ENCODE measurements at places on chromosomes 1 and 21.

DNA sequence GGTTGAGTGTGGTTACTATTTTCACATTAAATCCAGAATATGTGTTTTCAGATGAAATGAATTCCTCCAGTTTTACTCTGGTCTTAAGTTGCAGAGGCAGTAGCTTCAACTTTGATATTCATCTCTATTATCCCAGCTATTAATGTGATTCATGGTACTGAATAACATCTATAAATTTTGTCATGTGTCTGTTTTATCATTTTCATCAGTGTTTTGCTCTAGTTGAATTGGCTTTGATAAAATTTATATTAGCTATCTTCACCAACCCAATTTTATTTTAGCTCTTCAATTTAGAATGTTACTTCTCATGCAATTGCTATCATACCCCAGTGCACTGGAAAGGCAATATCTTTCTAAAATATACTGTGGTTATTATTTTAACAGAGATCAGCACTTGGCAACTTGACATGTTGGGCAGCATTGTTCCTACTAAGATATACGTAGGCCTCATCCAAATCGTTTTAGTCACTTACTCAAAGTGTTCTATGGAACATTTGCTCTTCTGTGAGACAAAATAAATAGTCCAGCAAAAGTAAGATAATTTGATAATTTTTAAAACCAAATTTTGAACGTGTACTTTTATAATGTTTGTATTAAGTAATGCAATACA is 184.3 kb downstream of the NCAM2 start:
- no peak for DNase-seq

DNA sequence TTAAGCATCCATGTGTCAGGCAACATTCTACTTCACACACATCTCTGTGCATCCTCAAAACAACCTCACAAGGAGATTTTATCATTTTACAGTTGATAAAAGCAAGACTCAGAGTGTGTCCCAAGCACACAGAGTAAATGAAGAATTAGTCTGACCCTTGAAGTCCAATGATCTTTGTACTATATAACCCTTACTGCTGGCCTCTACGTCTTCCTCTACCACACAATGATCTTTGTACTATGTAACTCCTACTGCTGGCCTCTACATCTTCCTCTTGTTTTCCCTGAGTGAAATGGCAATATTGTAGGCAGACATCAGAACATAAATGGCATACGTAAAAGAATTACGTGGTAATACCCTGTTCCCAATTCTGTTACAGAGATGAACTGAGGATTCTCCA is 55.3 kb downstream of the AHCTF1 start:
- DNase-seq = no peak

- no peak for DNase-seq
Observed at GRCh38 chr1:162629077-162629627, 3.1 kb upstream of the DDR2 start.

GRCh38 chr1:184072376-184072775 is 20.8 kb downstream of the TSEN15 start:
- no peak for DNase-seq

GRCh38 chr1:238779716-238780115 is 606.7 kb upstream of the CHRM3 start:
- no peak for DNase-seq

- DNase-seq = no peak
Observed at GRCh38 chr1:235851939-235852338, 14.8 kb downstream of the LYST start.

DNA sequence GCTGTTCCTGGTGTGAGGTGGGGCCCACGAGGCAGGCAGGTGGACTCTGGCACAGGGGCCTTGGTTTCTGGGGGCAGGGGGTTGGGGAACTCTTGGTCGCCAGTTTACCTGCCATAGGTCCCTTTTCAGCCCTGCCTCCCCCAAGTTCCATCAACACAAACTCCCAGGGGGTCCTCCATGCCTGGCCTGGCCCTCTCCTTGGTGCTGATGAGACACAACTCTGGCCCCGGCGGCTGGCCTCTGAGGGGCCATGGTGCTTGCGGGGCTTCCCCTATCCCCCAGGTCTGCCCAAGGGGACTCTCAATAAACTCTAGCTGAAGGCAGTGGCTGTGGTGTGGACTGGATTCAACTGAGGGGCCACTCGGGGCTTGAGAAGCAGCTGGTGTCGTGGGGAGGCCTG is 16.0 kb downstream of the HTR6 start:
- no peak for DNase-seq

DNA sequence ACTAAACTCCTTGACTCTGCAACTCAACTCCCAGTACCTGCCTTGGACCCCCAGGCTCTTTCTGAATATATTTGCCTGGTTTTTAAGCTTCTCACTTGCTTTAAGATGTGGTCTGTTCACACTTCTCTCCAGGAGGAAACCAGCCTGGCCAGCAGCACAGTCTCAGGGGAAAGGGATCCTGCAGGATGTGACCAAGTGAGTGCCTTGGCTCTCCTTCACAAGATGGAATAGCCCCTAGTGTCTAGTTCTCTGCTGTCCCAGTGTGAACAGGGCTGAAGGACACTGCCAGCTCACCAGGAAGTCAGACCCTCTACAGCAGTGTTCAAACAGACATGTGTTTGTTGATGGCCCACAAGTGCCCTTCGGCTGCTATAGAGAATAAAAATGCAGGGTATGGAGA is 32.9 kb downstream of the CD244 start:
- DNase-seq = no peak

DNA sequence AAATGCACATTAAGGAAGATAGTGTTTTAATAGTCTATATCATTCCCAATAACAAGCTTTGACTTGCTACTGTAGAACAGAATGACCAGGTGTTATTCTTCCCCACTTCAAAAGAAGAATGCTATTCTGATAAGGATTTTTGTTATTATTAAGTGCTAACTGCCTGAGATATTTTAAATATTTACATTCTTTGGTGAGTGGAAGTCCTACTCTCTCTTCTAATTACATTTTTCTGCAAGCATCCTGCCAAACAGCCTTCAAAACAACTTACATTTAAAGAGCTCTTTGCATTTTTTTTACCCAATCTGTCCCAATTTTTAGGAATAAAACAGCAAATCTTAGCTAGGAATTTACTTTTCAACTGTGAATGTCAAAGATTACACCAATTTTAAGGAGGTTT is 23.5 kb upstream of the SYDE2 start:
- no peak for DNase-seq

DNA sequence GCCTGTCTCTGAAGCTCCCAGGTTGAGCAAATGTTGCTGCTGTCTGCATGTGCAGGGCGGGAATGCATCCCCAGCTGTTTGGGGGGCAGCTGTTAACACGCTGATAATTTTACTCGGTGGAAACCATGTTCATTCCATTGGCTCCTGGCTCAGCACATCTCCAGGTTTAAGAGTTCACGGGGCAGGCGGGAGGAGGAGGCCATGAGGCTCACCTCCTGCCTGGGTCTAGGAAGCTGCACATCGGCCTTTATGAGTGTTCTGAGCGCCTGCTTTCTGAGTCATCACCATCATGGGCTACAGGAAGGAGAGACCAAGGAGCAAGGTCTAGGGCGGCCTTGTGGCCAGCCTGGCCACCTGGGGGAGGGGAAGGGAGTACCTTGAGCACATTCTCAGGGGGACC is 29.7 kb downstream of the AJAP1 start:
- DNase-seq = no peak

DNA sequence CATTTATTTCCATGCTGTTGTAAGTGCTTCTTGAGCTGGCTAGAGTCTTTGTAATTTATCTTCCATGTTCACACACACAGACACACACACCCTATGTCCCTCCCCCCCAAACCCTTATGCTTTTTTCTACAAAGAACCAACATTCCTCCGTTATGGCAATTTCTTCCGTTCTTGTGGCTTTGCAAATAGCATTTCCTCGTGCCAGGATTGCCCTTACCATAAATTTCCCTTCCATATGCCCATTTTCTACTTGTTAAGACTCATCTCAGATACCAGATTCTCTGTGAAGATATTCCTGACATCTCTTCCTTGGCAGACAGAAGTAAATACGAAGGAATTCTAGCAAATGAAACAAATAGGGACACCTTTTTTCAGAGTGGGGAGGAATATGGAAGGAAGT is 26.0 kb downstream of the RALGPS2 start:
- DNase-seq = no peak

- no peak for DNase-seq
Observed at GRCh38 chr1:78447086-78447485, 43.7 kb upstream of the PTGFR start.

DNA sequence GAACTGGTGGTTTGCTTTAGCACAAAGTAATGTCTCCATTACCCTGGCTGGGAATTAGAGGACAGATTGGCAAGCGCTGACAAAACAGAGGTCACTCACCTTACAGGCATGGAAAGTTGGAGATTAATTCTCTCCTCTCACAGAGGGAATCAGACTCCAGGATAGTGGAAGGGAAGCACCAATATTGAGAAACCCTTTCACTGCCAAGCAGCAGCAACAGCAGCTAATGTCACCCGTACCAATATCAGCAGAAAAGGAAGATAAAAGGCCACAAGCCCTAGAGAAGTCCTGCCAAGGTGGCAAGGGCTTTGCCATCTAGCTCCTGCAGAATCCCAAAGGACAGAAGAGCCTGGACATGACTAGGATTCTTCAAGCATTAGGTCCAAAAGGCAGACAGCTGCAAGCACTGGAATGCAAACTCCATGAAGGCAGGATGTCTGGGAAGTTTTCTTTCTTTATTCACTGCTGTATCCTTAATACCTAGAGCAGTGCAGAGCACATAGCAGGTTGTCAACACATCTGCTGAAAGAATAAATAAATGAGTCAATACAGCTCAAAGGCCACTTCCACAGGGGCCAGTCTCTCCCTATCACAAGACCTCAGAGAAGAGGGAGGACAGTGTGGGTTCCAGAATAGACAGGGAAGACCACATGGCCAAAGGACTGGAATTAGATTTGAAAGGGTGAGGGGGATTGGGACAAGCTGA is 57.2 kb downstream of the ERI3 start:
- DNase-seq = no peak

DNA sequence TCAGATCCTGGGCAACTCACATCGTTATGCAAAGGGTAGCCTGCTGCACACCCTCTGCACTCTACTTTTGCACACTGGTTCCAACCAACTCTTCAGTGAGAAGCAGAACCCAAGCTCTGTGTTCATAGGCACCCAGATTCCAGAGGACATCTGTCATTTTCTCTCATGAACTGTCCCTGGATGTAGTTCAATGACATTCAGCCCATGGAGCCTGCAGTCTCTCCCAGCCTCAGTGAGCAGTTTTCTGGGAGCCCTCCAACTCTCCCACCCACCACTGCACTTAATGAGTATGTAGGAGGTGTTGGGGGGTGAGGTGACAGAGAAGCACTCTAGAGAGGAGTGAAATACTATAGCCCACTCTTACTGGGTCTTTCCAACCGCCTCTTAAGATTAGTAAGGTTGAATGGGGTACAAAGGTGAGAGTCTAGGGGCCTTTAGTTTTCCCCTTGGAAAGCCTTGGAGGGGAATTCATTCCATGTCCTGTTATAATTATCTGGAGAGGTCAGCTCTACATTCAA is 58.1 kb upstream of the APOBEC4 start:
- no peak for DNase-seq

- DNase-seq = no peak
Observed at GRCh38 chr1:41286486-41286885, 44.4 kb upstream of the SCMH1 start.

- no peak for DNase-seq
Observed at GRCh38 chr1:5459839-5460610, 532.2 kb downstream of the NPHP4 start.

- DNase-seq = no peak
Observed at GRCh38 chr1:11068600-11069473, 9.0 kb upstream of the SRM start.

GRCh38 chr1:185309566-185309965 is 7.5 kb downstream of the IVNS1ABP start:
- DNase-seq = no peak

DNA sequence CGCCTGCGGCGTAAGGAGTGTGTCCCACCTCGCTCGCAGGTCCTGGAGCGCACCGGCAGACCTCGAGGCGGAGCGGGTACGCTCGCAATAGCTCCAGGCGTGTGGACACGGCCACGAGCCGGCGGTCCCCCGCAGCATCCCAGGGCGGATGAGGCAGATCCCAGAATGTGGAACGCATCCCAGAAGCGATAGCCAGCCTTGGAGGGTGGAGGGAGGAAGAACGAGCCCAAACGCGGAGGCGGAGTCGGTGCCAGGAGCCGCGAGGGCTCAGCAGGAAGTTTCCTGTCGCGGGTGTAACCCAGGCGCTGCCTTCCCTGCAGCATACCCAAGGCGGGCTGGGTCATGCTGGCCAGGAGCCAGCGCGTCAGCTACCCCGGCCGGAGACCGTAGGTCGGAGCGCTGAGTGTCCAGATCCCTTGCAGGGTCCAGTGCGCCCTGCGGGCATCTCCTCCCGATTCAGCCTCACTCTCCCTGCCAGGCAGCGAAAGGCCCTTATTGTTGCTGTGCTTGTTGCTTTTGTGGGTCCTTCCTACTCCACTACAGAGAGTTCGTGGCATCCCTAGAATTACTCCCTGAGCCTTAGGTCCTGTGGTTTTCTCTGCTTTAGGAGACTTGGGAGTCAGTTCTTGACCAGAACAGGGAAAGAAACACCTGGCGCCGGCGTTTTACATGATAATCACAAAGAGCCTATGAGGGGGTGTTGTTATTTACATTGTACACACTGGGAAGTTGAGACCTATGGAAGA is 27.7 kb downstream of the STYXL2 start:
- peak; percentile 32 for DNase-seq

GRCh38 chr1:20028125-20028524 is 41.9 kb upstream of the PLA2G5 start:
- no peak for DNase-seq

DNA sequence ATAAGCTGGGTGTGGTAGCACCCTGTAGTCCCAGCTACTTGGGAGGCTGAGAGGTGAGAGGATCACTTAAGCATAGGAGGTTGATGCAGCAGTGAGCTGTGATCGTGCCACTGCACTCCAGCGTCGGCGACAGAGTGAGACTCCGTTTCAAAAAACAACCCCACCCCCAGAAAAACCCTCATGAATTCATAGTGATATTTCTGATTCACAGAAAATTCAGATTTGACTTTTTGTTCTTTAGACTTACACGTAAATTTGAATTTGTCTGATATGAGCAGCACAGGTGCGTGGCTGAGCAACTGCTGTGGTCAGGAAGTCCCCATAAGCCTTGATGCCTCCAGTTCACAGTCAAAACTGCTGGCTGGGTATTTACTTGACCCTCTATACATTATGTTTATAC is 10.0 kb upstream of the MORC3 start:
- DNase-seq = peak; percentile 80

GRCh38 chr1:214514032-214514818 is 37.2 kb downstream of the PTPN14 start:
- no peak for DNase-seq

GRCh38 chr1:198275597-198275996 is 118.8 kb downstream of the NEK7 start:
- DNase-seq = no peak

DNA sequence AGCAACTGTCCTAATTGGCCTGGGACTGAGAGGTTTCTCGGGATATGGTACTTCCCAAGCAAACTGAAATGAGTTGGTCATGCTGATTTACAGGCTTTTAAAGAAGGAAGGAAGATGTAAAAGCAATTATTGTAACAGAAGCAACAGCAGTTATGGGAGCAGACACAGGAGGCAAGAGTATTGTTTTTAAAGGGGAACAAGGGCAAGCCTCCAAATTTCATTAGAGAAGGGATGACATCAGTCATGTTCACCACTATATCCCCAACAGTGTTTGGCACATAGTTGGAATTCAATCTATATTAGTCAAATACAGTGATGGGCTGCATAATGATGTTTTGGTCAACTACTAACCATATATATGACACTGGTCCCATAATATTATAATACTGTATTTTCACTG is 46.0 kb upstream of the JUN start:
- no peak for DNase-seq
